ENCODE measurements at places on chromosomes 5 and 9. TPM values are rescaled to one million over a fixed set of nuclear protein-coding genes. Genes with fewer than 3 reads are reported as not detected.

Gene GABRA1
- total RNA-seq = not detected

Gene TUBB4B
- 331 TPM for total RNA-seq

- no peaks in the 10 kb centered on the region for H3K4me1 ChIP-seq
- no peaks in the 10 kb centered on the region for H3K27me3 ChIP-seq
- H3K36me3 ChIP-seq = no peaks in the 10 kb centered on the region
- no peak overlapping the region for H3K4me3 ChIP-seq
- no peak overlapping the region for H3K27ac ChIP-seq
Observed at GRCh38 chr5:91006713-91007112, 376.4 kb downstream of the ARRDC3 start.

DNA sequence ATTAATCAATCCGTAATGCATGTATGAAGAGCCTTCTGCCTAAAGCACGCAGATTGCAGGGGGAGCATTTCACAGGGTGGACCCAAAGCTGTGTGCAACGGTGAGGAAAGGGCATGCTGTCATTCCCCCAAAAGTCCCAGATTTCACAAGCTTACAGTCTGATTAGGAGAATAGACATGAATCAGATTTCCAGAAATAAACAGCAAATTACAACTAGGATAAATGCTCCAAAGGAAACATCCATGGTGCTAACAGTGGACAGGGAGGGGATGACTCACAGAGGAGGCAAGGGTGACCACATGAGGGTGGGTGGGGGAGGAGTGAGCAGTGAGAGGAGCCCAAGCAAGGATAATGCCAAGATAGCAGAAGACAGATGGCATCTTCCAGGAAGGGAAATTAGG lies 258.4 kb upstream of the TAS2R1 start:
- no peaks in the 10 kb centered on the region for H3K4me1 ChIP-seq
- no peak overlapping the region for H3K27ac ChIP-seq
- no peaks in the 10 kb centered on the region for H3K36me3 ChIP-seq

- H3K4me3 ChIP-seq = no peak overlapping the region
- H3K4me1 ChIP-seq = no peaks in the 10 kb centered on the region
- no peak overlapping the region for H3K27ac ChIP-seq
- DNase-seq = no peak
- no peaks in the 10 kb centered on the region for H3K36me3 ChIP-seq
Observed at GRCh38 chr5:7419846-7420245, 23.9 kb downstream of the ADCY2 start.

Gene EQTN
- total RNA-seq = not detected

DNA sequence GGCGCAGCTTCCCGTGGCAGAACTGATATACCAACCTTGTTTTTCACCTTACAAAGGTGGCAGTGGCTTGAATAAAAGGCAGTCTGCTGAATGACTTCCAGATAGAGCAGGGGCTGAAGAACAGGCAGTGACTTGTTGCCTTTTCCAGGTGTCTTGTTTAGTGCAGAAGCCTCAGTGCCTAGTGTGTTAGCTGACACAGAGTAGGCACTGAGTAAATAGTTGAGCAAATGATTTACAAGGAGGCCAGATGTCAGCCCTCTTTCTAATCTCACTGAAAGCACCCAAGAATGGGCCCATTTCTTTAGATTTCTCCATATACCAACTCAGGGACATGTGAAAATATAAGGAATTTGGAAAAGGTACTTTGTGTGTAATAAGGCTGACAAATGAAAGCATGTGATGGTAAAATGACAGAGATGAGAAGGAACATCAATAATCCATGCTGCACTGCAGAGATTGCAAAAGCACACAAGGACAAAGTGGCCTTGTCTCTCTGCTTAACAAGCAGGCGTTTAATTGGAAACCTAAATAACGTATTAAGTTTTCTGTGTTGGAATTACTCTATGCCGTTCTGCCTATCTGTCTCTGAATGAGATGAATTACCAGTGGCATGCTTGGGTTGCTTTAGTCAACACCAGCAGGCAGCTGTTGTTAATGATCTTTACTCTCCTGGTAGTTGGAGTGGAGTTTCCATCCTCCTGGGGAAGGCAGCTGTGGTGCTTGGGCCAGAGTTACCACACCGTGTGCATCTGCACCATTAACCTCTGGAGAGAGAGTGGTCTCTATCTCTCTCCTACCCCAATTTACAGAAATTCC lies 360.1 kb upstream of the C9orf72 start:
- no peak overlapping the region for H3K4me3 ChIP-seq
- H3K36me3 ChIP-seq = no peaks in the 10 kb centered on the region
- DNase-seq = no peak
- H3K4me1 ChIP-seq = no peaks in the 10 kb centered on the region
- H3K27ac ChIP-seq = no peak overlapping the region

Gene HAND1
- not detected for total RNA-seq

DNA sequence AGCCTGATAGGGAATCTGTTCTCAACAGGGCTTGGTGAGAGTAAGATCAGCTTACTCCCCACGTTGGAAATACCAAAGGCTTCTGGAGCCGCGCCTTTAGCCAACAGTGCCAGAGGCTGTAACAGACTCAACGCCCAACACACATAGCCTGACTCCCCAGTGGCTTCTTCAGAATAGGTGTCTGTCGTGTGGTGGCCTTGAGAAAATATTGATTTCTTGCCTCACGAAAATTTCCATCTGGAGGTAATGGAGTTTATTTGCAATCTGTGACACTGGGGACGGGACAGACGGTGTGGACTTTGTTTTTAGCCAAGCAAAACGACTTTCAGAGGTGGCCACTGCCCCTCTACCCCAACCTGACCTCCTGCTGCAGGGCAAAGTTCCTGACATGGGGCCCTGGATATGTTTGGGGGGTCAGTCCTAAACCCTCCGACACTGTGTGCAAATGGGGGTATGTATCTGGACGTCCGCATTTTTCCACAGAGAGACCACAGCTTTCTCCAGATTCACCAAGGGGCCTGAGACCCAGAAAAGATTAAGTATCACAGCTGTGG lies 189.3 kb downstream of the CDK5RAP2 start:
- peaks cover 12% of the 10 kb centered on the region for H3K4me1 ChIP-seq
- peaks cover 45% of the 10 kb centered on the region for H3K36me3 ChIP-seq
- H3K27me3 ChIP-seq = no peaks in the 10 kb centered on the region
- no peak overlapping the region for H3K27ac ChIP-seq

- peaks cover 4% of the 10 kb centered on the region for H3K27me3 ChIP-seq
- no peaks in the 10 kb centered on the region for H3K4me1 ChIP-seq
- no peak overlapping the region for H3K27ac ChIP-seq
- no peak overlapping the region for H3K4me3 ChIP-seq
- no peak for DNase-seq
Observed at GRCh38 chr5:73095564-73096238, 24.7 kb upstream of the TMEM171 start.

Gene CKMT2
- not detected for total RNA-seq

Gene FOXI1
- not detected for total RNA-seq

GRCh38 chr5:132836852-132837251 lies 6.4 kb upstream of the SHROOM1 start:
- H3K4me3 ChIP-seq = no peak overlapping the region
- no peaks in the 10 kb centered on the region for H3K27me3 ChIP-seq
- no peaks in the 10 kb centered on the region for H3K36me3 ChIP-seq

Gene WASHC1
- total RNA-seq = 15.7 TPM

DNA sequence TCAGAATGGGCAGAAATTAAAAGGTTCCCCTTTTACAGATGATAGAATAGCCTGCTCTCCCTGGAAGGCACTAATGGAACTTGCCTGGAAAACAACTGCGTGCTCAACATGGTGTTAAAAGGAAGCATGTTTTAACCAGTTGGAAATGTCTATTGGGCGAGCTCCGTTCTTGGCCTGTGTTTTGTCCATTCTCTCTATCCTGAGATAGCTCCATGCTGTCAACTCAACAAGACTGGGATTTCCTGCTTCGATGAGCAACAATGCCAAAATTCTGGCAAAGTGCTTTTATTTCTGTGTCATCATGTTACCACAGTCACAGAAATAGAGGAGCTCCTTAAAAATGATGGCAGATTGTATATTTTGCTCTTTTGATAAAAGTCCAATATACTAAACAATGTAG lies 198.3 kb downstream of the PLK2 start:
- H3K27ac ChIP-seq = no peak overlapping the region
- H3K36me3 ChIP-seq = no peaks in the 10 kb centered on the region
- no peak overlapping the region for H3K4me3 ChIP-seq
- DNase-seq = no peak

Gene SLC46A2
- not detected for total RNA-seq

Gene HAVCR2
- total RNA-seq = 6.3 TPM

Gene SPATA31E1
- not detected for total RNA-seq

Gene SH2D3C
- 14.1 TPM for total RNA-seq

GRCh38 chr5:73299665-73300336 lies 126.8 kb downstream of the TMEM174 start:
- H3K4me1 ChIP-seq = no peaks in the 10 kb centered on the region
- H3K27ac ChIP-seq = no peak overlapping the region
- no peak overlapping the region for H3K4me3 ChIP-seq
- no peaks in the 10 kb centered on the region for H3K36me3 ChIP-seq

DNA sequence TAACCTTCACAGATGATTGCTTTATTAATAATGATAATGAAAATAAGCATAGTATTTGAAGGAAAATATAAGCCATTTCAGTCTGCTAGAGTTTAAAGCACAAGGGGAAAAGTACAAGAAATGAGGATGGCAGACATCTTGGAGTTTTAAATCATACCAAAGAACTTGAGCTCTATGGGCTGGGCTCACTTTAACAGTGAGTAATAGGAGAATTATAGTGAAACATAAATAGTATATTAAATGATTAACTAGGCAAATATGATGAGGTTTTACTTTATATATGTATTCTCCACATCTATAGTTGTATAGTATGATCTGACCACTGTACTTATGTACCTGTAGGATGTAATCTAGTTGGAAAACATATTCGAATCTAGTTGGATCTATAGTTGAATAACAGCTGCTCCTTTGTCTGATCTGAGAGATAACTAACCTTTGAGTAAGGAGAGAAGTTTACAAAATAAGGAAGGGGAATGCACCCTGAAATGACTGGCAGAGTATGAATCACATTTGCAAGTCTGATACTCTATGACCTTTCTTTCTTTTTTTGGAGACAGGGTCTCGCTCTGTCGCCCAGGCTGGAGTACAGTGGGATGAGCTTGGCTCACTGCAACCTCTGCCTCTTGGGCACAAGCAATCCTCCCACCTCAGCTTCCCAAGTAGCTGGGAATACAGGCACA lies 17.6 kb downstream of the MEGF9 start:
- H3K4me3 ChIP-seq = no peak overlapping the region
- no peak overlapping the region for H3K27ac ChIP-seq
- no peaks in the 10 kb centered on the region for H3K4me1 ChIP-seq
- no peak for DNase-seq
- H3K36me3 ChIP-seq = no peaks in the 10 kb centered on the region
- no peaks in the 10 kb centered on the region for H3K27me3 ChIP-seq

DNA sequence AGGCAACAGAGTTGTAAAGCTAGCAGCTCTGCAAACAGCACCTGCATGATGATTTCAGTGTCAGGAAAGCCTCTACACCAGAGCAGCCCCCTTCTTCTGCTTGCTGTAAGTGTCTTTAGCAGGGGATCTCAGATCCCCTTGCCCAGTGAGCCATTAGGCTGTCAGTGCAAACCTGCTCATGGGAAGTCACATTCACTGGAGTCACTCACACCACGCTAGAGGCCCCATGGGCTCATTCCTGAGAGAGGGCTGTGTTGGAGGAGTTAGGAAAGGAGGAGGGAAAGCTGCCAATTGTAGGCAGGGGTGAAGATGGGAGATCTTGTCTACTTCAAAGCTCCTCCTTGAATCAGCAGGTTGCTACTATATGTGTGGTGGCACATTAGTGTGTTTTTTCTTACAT lies 275.2 kb downstream of the SMARCA2 start:
- no peak overlapping the region for H3K27ac ChIP-seq
- H3K4me3 ChIP-seq = no peak overlapping the region
- no peaks in the 10 kb centered on the region for H3K4me1 ChIP-seq
- no peaks in the 10 kb centered on the region for H3K27me3 ChIP-seq

DNA sequence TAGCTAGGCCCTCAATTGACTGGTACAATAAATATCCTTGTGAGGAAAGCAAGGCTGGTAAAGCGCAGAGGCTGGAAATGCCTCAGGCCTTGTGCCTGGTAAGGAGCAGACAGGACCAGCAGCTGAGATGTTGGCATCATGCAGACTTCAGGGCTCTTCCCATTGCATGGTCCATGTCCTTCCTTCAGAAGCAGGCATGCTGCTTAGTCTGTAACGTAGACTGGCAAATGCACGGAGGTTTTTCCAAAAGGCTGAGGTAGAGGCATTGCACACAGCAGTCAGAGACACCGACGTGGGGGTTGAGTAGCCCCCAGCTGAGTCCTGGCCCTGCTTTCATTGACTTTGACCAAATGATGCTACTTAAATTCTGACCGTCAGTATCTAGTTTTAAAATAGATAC lies 87.1 kb downstream of the ADRB2 start:
- no peaks in the 10 kb centered on the region for H3K27me3 ChIP-seq
- DNase-seq = no peak
- H3K27ac ChIP-seq = no peak overlapping the region

Data from CD8-positive, alpha-beta memory T cell (primary cell).